ENCODE measurements at places on chromosomes 7 and 10.

- DNase-seq, result no peak
These were observed 38.8 kb downstream of the PRPS1L1 start for GRCh38 chr7:17988858-17989257.

DNA sequence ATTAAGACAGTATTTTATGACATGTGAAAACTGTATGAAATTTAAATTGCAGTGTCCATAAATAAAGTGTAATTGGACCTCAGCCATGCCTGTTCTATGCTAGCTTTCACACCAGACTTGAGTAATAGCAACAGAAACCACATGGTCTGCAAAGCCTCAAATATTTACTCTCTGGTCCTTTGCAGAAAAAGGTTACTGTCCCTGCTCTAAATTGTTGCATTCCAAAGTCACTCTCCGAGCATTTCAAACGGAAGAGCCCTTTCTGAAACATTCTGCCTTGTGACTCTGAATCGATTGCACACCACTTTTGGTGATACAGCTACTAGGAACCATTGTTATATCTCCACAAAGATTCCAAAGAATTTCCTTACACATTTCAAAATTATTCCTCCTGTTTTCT lies 81.0 kb upstream of the STK17A start:
- no peak for DNase-seq

DNA sequence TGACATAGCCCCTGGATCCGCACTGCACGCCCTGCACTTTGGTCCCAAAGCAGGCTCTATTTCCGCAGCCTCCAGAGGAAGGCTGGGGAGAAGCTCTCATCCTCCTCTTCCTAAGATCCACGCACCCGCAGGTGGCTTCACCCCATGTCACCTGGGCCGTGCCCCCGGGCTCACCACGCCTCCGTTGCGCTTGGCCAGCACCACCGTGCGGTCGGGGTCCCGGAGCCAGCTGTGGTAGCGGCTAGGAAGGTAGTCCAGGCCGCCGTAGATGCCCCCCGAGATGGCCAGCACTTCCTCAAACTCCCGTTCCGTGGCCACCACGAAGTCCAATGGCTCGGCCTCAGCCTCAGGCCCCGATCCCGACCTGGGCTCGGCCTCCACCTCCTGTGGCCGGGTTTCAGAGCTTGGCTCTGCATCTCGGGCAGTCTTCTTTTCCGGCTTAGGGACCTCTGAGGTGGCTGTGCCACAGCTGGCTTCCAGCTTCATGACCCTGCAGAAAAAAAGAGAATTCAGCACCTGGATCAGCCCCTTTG lies 5.7 kb downstream of the NAT16 start:
- DNase-seq, result no peak

- no peak for DNase-seq
These were observed 535.5 kb downstream of the ATRNL1 start for GRCh38 chr10:115628616-115629015.

- no peak for DNase-seq
These were observed 30.0 kb upstream of the CFAP46 start for GRCh38 chr10:132972149-132972985.

DNA sequence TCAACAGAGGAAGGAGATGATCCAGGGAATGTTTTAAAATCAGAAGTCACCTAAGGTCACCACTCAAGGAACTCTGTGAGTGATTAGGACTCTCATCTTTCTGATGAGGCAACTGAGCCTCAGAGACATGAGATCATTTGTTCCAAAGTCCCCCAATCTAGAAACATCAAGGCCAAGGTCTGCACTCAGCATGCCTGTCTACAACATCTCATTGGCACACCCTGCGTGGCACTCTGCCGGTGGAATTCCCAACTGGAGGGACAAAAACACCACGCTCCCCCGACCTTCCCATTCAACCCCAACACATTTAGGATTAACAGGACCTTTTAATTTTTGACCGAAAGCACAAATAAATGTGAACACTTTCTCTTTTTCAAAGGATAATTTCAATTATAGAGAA lies 31.4 kb downstream of the CPXM2 start:
- no peak for DNase-seq

GRCh38 chr10:117596706-117597105 lies 54.2 kb downstream of the EMX2 start:
- DNase-seq, result no peak

- DNase-seq, result no peak
These were observed 1.6 kb upstream of the PIK3CG start for GRCh38 chr7:106863274-106863997.

DNA sequence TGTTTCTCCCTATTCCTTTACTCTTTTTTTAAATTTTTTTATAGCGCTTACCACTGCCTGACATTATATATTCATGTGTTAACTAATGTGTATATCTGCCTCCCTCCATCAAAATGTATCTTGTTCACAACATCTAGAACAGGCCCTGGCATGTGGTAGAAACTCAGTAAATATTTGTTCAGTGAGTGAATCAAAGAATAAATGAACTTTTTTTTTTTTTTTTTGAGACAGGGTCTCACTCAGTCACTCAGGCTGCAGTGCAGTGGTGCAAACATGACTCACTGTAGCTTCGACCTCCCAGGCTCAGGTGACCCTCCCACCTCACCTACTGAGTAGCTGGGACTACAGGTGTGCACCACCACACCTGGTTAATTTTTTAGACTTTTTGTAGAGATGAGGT lies 7.5 kb upstream of the CALD1 start:
- no peak for DNase-seq

DNA sequence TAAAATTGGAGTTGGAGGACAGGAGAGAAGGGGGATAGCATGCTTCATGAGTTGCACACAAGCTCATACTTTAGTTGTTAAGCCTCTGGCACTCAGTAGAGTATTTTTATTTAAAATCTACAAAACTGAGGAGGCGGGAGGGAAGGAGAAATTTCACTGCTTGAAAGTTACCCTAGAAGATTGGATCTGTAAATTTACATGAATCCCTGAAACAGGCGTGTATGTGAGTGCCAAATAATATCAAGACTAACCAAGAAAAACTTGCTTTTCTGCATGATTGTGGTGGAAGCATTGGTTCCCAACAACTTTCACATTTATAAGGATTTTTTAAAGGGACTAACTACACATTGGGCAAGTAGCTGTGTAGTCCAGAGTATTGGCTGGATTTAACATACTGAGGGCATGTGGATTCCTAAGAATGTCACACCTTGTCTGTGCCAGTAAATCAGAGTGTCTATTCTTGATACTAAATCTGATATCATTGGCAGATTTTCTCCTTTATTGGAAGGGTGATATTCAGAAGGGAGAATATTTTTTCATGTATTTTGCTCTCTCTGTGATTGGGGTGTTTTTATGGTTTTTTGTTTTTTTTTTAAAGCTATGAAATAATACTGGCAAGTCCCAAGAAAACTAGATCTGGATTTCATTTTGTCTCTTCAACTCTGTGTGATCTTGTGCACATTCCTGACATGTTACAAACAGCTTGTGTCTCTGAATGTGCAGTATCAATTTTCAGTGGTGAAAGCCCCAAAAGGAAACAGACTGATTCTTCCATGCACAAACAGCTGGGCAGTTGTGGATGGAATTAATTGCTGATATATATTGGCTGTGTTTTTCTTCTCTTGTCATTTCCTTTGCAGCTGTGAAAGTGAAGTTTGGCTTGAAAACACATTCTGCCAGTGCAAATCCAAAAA lies 67.2 kb downstream of the ADD3 start:
- no peak for DNase-seq

- no peak for DNase-seq
These were observed 433.0 kb downstream of the MDFIC start for GRCh38 chr7:115354925-115355324.

DNA sequence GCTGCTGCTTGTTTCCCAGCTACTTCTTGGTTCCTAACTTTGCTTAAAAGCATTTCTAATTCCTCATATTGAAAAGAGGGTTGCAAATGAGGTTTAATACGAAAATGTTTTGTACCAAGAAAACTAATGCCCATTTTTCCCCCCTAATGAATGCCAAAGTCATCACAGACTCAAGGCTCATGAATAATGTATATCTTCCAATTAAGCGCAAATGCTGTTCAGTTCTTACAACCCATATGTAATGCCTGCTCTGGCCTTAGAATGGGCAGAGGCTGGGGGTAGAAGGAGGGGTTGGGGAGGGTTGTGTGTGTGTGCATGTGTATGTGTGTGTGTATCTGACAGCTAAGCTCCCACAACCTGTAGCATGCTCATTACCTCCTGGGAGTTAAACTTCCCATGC lies 901.7 kb downstream of the KCNMA1 start:
- DNase-seq, result no peak

- DNase-seq, result no peak
These were observed 144.2 kb upstream of the VSTM2A start for GRCh38 chr7:54397836-54398612.

DNA sequence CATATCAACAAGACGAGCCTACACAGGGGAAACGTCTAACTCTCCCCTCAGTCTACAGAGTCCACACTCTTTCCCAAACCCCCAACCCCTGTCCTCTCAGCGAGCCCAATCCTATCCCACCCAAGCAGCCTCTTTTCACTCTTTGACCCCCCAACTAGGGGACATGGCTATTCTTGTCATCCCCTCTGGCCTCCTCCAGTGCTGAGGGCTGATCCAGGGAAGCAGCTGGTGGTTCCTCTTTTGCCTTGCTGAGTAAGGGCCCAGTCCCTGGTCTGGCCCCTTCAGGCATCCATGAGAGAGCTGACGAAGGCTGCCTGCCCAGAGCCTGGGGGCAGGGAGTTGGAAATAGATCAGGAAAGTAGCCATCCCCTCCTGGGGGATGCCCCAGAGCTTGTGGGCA lies 6.4 kb downstream of the NOBOX start:
- no peak for DNase-seq

DNA sequence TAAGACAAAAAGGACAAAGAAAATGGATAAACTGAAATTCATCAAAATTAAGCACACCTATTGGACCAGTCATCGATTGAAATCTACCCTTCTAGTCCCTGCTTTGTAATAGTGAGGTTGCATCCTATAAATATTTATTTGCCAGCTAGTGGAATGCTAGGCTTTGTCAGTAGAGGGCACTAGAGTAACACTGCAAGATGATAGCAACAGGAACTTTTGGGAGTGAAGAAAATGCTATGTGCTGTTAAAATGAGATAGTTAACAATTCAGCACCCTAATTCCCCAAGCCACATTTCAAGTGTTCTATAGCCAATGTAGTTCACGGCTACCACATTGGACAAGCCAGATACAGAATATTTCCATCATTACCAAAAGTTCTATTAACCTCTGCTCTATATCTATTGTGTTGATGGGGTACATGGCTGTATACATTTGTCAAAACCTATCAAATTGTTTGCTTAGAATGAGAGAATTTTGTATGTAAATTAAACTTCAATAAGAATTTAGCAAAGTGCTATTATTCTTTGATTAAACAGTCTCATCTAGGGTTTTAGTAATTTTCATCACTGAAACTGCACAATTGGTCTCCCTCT lies 69.8 kb downstream of the LSMEM1 start:
- DNase-seq, result no peak

GRCh38 chr7:86768394-86768793 lies 124.7 kb downstream of the GRM3 start:
- DNase-seq, result no peak

GRCh38 chr10:128180843-128181242 lies 54.6 kb upstream of the MKI67 start:
- DNase-seq, result peak; percentile 33

DNA sequence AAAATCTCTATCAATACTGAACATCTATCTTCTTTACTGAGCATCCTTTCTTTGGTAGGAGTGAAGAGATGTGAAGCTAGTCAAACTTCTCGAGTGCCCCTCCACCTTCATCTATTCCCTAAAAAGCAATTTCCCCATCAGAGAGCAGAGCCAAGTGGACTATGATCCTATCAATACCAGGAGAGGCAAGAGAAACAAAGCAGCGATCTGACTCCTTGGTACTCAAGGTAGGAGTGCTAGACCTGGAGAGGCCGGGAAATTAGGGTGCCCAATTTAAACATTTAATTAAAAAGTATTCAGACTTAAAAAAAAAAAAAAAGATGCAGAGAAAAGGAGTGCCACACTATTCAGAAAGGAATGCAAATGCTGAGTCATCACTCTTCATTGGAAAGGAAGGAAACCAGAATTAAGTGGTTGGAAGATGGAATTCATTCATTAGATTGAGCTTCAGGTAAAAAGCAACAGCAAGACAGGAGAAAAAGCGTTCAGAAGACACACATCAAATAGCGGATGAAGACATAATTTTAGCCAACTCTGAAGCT lies 1.6 kb downstream of the TIAL1 start:
- no peak for DNase-seq

DNA sequence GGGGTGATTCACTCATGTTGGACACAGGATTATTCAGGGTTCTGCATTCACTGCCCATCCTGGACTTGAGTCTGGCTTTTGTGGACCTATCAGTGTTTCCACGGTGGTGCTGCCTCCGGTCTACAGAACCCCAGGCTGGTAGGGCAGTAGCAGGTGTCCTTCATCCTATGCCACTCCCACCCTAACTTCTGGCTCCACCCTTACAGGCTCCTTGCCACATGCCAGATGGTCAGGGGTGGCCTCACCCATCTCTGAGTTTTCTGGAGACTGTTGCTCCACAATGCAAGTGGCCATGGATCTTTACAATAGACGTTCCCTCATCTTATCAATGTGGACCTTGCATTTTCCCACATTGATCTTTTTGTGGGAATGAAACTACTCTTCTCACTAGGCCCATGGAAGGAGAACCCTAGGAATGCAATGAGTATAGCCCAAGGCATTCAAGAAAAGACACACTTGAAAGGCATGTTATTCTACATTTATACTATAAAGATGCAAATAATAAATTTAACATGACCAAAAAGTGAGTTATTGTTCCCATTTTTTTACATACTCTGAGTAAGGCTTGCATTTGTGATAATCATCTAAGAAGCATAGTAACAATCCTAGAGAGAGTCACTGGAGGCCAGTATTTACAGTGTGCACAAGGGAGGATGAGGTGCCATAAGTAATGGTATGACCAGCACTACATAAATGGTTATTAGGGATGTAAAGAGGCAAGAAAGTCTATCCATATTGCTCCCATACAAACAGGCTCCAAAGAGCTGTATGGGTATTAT lies 57.4 kb upstream of the ADO start:
- DNase-seq, result no peak

DNA sequence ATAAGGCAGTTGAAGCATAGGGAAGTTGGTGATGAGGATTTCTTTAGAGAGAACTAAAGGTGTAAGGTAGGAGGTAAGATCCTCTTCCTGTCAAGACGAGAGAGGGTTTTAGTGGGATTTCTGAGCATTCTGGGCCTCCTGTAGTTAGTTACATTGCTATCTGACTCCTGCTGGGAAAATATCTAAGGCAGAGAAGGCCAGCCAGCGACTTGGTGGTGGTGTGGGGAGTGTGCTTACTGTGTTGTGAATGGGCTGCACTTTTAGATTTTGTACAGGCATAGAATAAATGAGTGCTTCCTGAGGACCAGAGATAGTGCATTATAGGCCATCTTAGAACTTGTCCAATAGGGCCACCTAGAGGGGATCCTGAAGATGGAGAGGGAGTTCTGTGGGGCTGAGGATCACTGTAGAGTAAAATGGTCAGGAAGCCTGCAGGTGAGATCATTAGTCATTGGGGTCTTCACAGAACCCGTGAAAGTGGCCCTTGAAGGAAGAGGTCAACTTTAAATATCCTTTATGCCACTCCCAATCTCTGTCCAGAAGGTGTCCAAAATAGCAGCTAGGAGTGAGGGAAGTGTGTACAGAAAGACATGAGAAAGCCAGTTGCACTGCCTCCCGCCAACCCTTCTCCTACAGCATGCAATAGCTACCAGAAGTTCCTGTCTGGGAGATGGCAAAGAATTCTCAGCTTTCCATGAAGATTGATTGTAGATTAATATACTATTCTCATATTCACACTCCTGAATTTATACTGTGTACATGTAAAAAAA lies 266.6 kb downstream of the POLR1F start:
- DNase-seq, result no peak

GRCh38 chr7:75842836-75843446 lies 29.3 kb upstream of the CCL24 start:
- DNase-seq, result peak; percentile 60
